Tibial artery (tissue), 4 donors: ENCODE measurements at places on chromosomes 2 and 18.

GRCh38 chr2:214896274-214896673, 86.8 kb upstream of the BARD1 start:
- no peak for DNase-seq

DNA sequence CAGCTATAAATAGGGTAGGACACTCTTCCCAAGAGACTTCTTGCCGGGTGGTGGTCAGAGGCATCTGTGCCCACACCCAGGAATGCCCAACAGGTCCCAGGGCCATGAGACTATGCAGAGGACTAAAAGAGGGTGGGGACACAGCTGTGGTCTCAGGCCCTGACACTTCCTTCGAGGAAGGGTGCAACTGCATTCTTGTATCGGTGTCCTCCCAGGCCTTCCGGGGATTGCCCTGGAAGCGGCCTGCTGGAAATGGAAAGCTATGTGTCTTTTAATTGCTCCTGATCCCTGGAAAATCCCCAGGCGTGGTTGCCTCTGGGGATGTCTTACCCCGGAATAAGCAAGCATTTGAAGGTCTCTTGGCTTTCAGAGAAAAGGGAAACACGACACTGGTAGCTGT, 176.7 kb downstream of the SOX11 start:
- no peak for DNase-seq

DNA sequence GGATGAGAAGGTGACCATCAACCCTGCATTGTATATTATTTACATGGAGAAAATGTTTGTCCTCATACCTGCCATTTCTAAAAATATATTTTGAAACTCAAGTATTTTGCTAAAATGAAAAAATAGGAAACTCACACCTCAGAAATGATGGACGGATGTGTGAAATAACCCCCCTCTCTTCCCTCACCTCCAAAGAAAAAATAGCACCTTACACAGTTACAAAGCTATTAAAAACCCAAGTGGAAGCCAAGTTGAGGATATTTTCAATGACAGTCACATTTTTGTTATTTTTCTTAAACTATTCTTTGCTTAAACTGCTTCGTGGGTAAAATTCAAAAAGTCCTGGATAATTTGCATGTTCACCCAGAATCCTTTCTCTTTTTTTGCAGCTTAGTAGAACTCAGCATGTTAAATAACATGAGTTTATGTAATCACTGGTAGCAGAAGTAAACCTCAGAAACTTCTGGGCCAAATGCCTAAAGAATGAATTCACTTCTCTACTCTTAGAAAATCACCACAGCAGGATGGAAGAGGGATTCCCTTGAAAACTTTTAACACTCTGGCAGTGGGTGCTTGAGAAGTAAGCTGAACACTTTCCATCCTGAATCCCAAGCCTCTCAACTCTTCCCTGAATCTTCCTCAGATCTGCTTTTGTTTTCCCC, 768 bp downstream of the DSC1 start:
- no peak for DNase-seq

DNA sequence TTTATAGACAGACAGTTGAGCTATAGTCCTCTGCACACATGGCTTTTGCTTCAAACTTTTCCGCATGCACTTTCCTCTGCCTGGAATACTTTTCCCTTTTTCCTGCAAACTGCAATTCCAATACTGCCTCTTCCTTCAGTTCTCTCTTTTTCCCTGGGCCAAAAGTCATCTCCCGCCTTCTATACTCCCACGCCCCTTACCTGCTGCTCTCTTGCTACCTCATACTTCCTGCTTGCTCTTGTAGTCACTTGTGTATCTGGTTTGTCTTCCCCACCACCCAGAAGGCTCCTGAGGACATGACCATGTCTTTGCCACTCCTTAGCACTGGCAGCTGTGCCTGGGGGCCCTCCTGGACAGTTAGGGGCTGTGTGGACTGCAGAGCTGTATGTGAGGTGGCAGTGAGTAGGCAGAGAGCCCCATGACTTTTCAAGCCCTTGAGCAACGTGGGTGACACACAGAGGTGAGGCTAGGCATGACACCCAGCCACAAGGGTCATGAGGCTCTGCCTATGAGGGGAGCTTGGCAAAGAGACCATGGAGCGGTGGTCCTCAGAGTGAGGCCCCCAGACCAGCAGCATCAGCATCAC, 23.2 kb downstream of the SPEG start:
- DNase-seq = no peak

DNA sequence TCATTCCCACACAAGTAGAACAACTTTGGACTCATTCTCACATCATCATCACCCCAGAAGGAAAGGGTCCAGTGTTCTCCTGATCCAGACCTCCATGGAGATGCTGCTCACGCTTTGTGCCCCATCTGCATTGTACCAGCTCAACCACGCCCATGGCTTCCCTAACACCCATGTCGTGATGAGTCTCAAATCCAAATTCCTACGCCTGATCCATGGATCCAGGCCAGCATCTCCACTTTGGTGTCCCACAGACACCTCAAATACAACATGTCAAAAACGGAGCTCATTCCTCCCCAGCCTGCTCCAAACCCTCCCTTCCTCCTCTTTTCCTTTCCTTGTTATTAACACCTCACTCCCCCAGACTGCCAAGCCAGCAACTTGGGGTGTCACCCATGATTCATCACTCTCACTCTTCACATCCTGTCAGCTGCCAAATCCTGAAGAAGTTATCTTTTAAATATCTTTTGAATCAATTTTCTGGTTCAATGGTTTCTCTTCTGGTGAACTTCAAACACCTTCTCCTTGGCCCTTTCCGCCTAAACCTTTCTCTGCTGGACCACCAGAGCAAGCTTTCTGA, 30.2 kb upstream of the FAM124B start:
- no peak for DNase-seq

GRCh38 chr2:12856934-12857601, 140.3 kb downstream of the TRIB2 start:
- DNase-seq = no peak

- no peak for DNase-seq
Measured at GRCh38 chr2:183892315-183892941, 705.9 kb upstream of the ZNF804A start.

GRCh38 chr2:207836521-207837133, 66.9 kb upstream of the FZD5 start:
- DNase-seq = no peak

DNA sequence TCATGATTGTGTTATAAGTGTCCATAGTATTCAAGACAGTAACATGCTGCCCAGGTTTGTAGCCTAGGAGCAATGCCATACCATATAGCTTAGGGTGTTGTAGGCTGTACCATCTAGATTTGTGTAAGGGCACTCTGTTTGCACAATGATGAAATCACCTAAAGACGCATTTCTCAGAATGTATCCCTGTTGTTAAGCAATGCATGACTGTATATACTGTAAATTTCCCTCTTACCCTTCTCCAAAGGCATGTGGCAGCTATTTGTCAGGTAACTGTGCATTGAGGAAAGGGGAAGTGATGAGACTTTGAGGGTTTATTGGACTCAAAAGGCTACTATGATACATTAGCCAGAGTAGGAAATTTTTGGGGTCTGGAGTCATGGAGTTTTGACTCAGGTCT, 180.8 kb downstream of the VAPA start:
- no peak for DNase-seq

GRCh38 chr2:66748939-66749338, 314.0 kb downstream of the MEIS1 start:
- no peak for DNase-seq

GRCh38 chr2:72963423-72964145, 46.3 kb downstream of the EMX1 start:
- DNase-seq = no peak

DNA sequence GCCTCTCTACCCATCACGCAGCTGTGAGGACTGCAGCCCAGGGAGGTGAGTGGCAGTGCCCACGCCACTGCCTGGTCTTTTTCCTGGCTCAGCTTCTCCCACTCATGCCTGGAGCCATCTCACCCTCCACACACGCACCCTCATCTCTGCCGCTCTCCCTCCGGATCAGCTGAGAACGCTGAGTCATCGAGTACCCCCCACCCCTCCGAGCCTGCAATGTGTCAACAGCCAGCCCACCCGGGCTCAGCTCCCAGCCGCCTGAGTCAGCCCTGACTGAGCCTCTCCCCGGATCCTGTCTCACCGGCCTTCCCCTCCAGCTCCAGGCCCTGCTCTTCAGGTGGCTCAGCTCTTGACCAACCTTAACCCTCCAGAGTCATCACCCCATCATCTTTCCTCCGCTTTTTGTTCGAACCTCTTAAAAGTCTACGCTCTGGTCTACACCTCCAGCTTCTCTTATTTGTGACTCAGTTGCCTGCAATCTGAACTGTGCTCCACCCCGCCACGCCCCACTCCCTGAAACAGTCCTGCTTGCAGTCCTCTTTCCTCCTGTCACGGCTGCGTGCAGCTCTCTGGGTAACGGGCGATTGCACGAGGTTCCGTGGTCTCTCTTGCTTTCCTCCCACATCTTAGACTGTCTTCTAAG, 94.4 kb upstream of the ASAP2 start:
- DNase-seq = peak; percentile 82

- DNase-seq = no peak
Measured at GRCh38 chr18:61589724-61590065, 256.5 kb downstream of the CDH20 start.

DNA sequence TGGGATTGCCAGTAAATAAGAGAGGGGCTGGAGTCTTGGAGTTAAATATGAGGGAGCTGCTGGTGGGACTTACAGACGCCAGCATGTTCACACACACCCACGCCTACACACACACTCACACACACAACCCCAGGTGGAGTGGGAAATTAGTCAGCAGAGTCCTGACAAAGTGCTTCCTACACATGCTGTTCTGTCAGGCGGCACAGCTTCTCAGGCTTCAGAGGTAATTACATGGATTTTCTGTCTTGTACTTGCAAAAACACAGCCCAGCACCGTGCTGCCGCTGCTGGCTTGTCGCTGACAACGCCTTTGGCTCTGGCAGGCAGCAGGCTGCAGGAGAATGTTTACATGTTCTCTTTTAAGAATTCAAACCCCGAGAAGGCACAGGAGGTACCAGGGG, 1186.3 kb upstream of the CELF4 start:
- no peak for DNase-seq

DNA sequence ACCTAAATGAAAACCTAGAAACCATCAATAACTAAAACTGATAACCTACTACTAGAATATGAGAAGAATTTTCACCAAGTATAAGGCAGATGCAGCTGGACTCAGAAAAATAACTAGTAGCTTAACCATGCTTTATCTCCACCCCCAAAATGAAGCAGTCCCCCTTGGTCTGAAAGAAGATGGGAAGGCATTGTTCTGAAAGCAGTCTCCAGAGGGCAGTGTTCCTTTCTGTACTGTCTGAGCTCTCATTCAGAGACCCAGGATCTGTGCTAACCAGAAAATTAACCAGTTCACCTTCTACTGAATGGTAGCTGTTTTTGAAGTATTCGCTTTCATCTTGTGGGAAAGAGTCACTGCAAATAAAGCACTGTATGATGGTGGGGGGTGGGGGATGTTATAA, 273.0 kb downstream of the PDE11A start:
- DNase-seq = no peak

DNA sequence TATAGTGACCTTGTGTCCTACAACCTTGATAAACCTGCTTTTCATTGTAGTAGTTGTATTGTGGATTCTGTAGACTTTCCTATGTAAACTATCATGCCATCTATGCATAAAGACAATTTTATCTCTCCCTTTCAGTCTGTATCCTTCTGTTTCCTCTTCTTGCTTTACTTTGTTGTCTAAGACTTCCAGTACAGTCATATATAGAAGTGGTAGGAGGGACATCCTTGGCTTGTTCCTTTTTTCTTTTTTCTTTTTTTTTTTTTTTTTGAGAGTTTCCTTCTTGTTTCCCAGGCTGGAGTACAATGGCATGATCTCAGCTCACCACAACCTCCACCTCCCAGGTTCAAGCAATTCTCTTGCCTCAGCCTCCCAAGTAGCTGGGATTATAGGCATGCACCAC, 39.7 kb downstream of the UBE2F start:
- DNase-seq = no peak

DNA sequence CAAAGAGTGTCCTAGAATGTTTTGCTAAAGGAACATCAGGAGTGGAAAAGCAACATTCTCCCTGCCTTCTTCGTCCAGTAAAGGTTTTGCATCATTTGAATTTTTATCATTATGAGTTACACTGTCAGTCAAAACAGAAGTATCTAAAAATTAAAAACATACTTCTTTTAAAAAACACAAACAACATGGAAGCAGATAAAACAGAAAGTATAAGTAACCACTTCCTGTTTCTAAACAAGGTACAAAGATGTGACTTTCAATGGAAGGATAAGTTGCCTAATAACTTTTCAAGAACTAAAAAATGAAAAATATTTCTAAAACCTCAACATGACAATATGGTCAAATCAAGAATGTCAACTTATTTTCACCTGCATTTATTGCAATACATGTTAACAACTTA, 158.2 kb downstream of the STK39 start:
- no peak for DNase-seq

DNA sequence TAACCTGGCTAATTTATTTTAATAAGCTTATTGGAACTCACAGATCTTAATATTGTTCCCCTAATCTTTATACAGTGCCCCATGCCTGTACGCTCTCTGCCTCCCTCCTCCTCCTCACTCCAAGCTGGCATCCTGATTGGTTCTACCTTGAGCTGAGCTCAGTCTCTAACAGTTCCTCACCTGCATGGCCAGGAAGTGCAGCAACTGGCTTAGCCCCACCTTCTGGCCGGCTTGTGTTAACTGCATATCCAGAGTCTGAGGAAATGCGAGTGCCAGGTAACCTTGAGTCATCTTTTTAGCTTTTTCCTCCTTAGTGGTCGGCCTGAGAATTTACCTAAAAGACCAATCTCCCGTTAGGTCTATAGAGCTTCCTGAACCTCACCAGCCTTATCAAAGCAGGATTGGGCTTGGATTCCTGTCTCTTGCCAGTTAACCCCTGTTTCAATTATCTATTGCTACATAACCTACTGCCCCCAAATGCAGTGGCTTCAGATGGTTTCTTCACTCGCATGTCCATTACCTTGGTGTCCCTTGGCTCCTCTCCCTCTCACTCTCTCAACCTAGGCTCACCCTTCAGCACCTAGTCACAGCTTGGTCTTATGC, 89.5 kb upstream of the STK39 start:
- DNase-seq = no peak

DNA sequence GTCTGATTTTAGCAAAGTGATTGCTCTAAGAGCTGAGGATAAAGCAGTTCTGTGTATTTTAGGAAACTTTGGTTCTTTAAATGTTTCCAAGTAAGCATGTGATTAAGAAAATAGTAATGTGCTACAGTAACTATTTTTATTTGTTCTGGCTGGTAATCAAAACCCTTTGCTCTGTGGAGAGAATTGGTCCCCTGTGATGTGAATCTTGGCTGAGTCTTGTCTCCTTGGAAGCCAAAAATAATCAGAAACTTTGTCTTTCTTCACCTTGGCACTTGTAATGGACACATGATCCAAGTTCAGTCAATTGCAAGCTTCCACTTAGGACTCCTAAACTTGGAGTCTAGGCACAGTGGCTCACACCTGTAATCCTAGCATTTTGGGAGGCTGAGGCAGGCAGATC, 422.7 kb upstream of the CDH20 start:
- DNase-seq = no peak
